ENCODE measurements at places on chromosomes 1 and 21. TPM values are rescaled to one million over a fixed set of nuclear protein-coding genes. Genes with fewer than 3 reads are reported as not detected.

- H3K4me1 ChIP-seq = no peaks in the 10 kb centered on the region
- no peaks in the 10 kb centered on the region for H3K27me3 ChIP-seq
- H3K4me3 ChIP-seq = no peak overlapping the region
- no peak overlapping the region for H3K27ac ChIP-seq
- no peaks in the 10 kb centered on the region for H3K36me3 ChIP-seq
Observed at GRCh38 chr1:232192781-232193450, 437.0 kb downstream of the SIPA1L2 start.

The SPEN gene
- 47.8 TPM for polyA plus RNA-seq

The KCNJ9 gene
- 0.36 TPM for polyA plus RNA-seq

DNA sequence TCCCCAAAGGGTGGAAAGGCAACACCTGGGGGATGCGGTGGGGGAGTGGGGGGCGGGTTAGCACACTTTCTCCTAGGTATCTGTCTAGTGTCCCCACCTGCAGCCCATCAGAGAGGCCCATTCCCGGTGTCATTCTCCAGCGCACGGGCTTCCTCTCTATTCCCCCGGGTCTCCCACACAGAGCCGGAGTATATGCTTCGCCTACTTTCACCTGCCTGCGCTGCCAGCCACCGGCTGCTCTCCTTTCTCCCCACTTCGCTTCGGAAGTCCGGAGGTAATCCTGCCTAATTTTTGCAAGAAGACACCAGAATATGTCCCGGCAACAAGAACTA, 852 bp downstream of the RGS7 start:
- no peaks in the 10 kb centered on the region for H3K36me3 ChIP-seq
- H3K27me3 ChIP-seq = peaks cover 23% of the 10 kb centered on the region
- H3K27ac ChIP-seq = no peak overlapping the region
- H3K4me1 ChIP-seq = no peaks in the 10 kb centered on the region
- H3K4me3 ChIP-seq = peak overlapping the region; percentile 23

DNA sequence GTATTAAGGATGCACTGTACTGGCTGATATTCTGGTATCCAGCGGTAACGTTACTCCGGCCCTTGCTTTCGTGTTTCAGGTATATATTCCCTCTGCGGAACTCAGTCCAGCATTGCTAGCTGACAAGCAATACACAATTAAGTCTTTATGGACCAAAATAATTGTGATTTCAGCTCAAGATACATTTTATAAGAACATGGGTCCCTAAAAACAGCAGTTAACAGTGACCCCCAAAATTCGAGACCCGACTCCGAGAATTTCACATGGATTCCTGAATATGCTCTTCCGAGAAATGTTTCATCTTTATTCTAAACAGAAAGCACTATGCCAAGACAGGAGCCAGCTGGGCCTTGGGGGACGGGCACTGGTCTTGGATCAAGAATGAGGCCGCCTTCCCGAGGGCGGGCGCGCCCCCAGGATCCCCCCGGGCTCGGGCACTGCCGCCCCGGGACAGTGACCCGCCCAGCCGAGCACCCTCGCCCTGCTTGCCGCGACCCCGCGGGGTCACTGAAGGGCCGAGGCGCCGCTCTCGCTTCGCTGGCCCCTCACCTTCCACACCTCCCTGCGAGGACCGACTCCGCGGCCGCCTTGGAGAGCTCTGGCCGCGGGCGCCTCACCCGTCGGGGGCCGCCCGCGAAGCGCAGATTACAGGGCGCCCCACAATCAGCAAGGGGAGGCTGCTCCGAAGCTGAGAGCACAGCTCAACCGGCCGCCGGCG, 610 bp downstream of the SCYL3 start:
- peak overlapping the region; percentile 85 for H3K4me3 ChIP-seq
- peaks cover 5% of the 10 kb centered on the region for H3K36me3 ChIP-seq
- H3K27me3 ChIP-seq = no peaks in the 10 kb centered on the region
- DNase-seq = peak; percentile 71
- peaks cover 21% of the 10 kb centered on the region for H3K4me1 ChIP-seq

- peak overlapping the region; percentile 95 for H3K27ac ChIP-seq
- peaks cover 11% of the 10 kb centered on the region for H3K36me3 ChIP-seq
- H3K4me1 ChIP-seq = no peaks in the 10 kb centered on the region
- H3K4me3 ChIP-seq = peak overlapping the region; percentile 96
- DNase-seq = peak; percentile 91
Observed at GRCh38 chr1:179881642-179882252, 338 bp upstream of the TOR1AIP1 start.

The ELAPOR1 gene
- 66.0 TPM for polyA plus RNA-seq

- H3K27me3 ChIP-seq = no peaks in the 10 kb centered on the region
- H3K36me3 ChIP-seq = peaks cover 12% of the 10 kb centered on the region
- DNase-seq = no peak
Observed at GRCh38 chr1:114508386-114508898, 2.6 kb downstream of the TRIM33 start.

The SLC45A1 gene
- polyA plus RNA-seq = 2.0 TPM

- H3K4me1 ChIP-seq = no peaks in the 10 kb centered on the region
- no peak overlapping the region for H3K27ac ChIP-seq
Observed at GRCh38 chr1:42005530-42005929, 86.8 kb upstream of the HIVEP3 start.

DNA sequence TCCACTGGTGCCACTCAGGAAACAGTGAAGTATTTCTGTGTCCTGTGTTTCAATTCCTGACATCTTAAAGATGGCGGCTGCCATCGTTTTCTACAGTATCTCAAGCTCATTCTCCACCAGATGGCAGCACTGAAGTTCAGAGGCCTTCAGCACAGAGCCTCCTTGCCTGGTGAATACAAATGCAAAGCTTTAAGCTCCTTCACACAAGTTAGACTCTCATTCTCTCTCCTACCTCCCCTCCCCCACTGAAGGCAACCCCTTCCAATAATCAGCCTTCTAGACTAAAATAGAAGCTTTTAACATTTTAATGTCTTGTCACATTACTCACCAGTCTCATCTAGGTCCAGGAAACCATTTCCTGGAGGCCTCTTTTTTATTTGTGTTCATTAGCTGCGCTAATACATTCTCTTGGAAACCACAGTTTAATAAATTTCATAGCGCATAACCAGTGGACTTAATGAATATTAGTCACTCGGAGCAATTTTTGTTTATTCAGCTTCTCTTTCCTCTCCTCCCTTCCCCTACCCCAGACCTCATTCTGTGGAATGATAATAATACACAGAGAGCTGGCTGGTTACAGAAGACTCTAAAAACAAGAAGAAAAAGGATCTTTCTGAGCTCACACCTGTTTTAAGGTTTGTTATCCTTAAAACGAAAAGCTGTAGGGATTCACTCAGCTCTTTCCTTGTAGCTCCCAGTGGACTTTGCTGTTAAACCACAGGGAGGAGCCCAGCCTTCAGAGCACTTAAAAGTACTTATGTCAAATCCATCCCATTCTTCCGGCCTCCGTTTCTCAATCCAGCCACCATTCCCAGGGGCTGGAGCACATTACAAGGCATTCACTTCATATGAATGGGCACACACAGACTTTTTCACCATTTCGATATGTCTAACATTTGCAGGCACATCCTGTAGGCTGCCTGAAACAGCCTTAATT, 384.9 kb downstream of the HLX start:
- no peak overlapping the region for H3K4me3 ChIP-seq
- no peaks in the 10 kb centered on the region for H3K36me3 ChIP-seq
- H3K27me3 ChIP-seq = no peaks in the 10 kb centered on the region
- no peak overlapping the region for H3K27ac ChIP-seq
- peak; percentile 7 for DNase-seq

DNA sequence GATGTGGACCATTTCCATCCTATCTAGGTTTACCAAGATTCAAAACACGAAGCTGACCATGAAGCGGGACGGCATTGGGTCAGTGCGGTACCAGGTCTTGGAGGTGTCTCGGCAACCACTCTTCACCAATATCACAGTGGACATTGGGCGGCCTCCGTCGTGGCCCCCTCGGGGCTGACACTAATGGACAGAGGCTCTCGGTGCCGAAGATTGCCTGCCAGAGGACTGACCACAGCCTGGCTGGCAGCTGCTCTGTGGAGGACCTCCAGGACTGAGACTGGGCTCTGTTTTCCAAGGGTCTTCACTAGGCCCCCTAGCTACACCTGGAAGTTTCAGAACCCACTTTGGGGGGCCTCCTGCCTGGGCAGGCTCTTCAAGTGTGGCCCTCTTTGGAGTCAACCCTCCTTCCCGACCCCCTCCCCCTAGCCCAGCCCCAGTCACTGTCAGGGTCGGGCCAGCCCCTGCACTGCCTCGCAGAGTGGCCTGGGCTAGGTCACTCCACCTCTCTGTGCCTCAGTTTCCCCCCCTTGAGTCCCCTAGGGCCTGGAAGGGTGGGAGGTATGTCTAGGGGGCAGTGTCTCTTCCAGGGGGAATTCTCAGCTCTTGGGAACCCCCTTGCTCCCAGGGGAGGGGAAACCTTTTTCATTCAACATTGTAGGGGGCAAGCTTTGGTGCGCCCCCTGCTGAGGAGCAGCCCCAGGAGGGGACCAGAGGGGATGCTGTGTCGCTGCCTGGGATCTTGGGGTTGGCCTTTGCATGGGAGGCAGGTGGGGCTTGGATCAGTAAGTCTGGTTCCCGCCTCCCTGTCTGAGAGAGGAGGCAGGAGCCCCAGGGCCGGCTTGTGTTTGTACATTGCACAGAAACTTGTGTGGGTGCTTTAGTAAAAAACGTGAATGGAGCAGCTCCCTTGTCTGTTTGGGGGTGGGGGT, 864 bp upstream of the CCDC24 start:
- H3K27ac ChIP-seq = peak overlapping the region; percentile 86
- peaks cover 52% of the 10 kb centered on the region for H3K4me1 ChIP-seq
- H3K4me3 ChIP-seq = peak overlapping the region; percentile 86
- H3K27me3 ChIP-seq = no peaks in the 10 kb centered on the region
- H3K36me3 ChIP-seq = peaks cover 3% of the 10 kb centered on the region

DNA sequence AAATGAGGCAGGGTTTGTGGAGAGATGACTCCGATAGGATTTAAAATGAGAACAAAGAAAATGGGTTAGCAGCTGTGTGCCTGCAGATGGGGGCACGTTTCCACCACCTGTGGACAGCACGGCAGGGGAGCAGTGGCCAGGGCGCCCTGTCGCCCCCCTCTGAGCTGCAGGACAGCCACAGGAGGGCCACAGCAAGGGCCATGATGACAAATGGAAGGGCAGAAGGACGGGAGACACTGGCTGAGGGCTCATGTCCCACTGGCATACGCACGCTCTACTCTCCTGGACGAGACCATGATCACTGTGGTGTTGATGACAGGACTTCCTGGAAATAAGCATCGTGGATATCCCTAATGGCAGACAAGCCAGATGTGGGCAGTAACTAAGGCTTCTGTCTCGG, 241.0 kb downstream of the SDCCAG8 start:
- no peaks in the 10 kb centered on the region for H3K27me3 ChIP-seq
- no peak overlapping the region for H3K4me3 ChIP-seq
- no peak overlapping the region for H3K27ac ChIP-seq
- peaks cover 20% of the 10 kb centered on the region for H3K36me3 ChIP-seq
- DNase-seq = no peak

The KHDC4 gene
- polyA plus RNA-seq = 75.2 TPM

- H3K36me3 ChIP-seq = no peaks in the 10 kb centered on the region
- H3K27ac ChIP-seq = no peak overlapping the region
- H3K4me1 ChIP-seq = no peaks in the 10 kb centered on the region
- H3K4me3 ChIP-seq = no peak overlapping the region
- no peak for DNase-seq
- no peaks in the 10 kb centered on the region for H3K27me3 ChIP-seq
Observed at GRCh38 chr1:107936498-107937481, 28.2 kb downstream of the VAV3 start.

Data from large intestine (tissue), 12 donors.